ENCODE measurements at places on chromosomes 3 and 15.

- DNase-seq, result no peak
These were observed 35.1 kb upstream of the EIF3J start for GRCh38 chr15:44501768-44502366.

- DNase-seq, result peak; percentile 62
These were observed 25.1 kb downstream of the C3orf18 start for GRCh38 chr3:50542177-50543034.

DNA sequence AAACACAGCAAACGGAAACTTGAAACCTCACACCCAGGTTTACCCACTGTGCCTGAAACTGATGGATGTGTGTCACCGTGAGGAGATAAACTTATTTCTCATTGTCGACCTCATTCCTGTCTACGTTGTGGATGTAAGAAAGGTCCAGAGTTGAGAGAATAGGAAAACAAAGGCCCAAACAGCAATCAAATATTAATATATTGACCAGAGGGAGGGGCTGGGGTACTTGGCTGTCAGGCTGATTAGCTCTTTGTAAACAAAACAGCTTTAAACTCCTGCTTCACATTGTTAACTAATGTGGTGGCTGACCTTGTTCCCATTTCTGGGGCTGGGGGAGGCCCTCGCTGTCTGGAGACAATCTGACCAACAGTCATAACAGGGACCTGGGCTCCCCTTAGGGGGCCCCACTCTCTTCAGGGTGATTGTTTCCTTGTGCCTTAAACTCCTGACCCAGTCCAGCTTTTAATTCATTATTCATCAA is 937.6 kb downstream of the MCTP2 start:
- no peak for DNase-seq

DNA sequence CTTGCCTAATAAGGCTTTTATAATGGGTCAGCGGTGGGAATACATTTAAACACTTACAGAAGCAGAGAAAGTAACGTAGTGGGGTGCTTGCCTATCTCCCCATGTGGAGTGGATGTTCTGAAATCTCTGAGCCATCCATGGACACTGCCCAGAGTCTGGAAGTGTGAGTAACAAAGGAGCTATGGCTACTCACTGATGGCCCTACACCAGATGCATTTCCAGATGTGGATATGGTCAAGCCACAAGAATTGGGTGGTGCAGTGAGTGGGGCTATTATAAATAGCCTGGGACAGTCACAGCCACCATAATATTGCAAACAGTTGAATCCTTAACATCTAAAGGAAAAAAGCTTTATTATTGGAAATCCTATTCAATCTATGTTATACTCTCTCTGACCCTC is 96.6 kb downstream of the CGNL1 start:
- no peak for DNase-seq

Data from DND-41 (cell line).